OCI-M1 (cell line): ENCODE measurements at places on chromosomes 4 and X.

- DNase-seq: no peak
Measured at GRCh38 chr4:82733636-82734035, 65.0 kb downstream of the SCD5 start.

DNA sequence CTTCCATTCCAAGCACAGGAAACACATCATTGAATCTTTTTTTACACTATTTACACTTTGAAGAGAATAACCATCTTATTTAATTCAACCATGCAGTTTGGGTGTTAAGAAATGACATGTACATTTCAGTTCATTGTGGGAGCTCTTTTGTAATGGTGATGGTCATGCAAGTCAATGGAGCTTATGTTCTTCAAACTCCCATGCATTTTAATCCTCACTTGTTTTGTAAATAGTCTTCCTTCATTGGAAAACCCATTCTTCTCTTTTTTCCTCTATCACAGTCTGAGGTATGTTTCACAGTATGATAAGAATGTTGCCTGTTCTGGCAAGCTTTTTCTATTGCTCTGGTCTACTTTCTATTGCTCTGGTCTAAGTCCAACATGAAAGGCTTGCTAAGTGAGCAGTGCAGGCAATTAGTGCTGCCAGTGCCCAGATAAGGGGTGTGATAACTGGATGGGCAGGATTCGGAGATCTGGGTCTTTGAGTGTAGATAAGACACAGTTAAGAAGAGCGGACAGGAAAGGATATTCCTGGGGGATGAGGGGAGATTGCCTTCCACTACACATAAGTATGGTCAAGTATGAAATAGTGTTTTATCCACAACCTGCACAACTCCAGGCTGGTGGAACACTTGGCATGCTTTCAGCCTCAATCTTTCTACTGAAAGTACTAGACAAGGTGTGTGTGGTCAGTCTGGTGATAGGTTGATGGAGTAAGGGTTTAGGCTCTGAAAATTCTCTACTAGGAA lies 17.1 kb downstream of the AFP start:
- DNase-seq: peak; percentile 22

- no peak for DNase-seq
Measured at GRCh38 chr4:93870876-93871458, 42.4 kb downstream of the ATOH1 start.

DNA sequence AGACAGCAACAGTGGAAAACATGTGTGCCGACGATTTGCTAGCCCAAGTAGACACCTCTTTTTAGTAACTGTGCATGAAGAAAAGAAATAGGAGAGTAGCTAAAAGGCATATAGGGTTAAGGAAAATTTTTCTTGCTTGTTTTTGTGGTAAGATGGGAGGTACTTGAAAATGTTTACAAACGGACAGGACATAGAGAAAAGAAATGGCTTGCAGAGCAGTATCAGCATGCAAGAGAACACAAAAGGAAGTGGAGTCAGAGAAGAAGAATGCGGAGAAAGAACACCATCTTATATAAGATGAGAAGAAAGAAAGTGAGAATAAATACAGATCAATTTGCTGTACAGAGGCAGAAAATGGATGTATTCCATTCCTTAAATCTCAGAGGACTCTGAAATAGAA lies 263.7 kb upstream of the ETNPPL start:
- DNase-seq: no peak

DNA sequence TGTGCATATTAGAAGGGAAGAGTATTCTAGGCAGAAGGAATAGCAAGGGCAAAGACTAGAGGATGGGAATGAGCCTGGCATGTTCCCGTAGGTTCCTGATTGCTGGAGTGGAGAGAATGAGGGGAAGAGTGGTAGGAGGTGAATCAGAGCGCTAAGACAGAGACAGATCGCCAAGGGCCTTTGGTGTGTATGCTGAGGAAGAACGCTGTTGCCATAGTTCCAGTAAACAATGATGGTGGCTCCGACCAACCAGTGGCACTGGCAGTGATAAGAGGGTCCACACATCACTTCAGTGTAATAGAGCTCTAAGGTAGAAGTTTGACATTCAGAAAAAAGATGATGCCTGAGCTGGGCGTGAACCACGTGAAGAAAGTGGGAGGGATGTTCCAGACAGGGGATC lies 966 bp downstream of the TBC1D25 start:
- DNase-seq: no peak

- no peak for DNase-seq
Measured at GRCh38 chr4:84024405-84024804, 474.7 kb downstream of the NKX6-1 start.

DNA sequence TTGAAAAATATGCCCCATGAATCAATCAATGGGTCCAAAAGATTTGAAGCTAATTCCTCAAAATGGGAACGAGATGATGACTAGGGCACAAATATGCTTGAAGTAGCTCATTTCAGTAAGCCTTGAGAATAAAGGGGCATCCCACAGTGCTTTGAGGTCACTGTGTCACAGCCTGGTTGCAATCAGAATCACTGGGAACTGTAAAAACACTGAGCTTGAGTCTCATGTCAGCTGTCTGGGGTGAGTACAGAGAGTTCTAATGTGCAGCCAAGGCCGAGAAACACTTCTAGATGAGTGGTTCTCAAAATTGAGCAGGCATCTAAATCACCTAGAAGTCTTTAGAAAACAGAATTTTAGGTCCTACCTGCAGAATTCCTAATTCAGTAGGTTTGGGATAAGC lies 120.5 kb upstream of the EGFL6 start:
- DNase-seq: no peak

GRCh38 chr4:123024710-123025109 lies 102.3 kb upstream of the NUDT6 start:
- DNase-seq: no peak
